Activated CD8-positive, alpha-beta memory T cell treated with anti-CD3 and anti-CD28 coated beads for 24 hours (primary cell): ENCODE measurements at places on chromosomes 12 and 14.

DNA sequence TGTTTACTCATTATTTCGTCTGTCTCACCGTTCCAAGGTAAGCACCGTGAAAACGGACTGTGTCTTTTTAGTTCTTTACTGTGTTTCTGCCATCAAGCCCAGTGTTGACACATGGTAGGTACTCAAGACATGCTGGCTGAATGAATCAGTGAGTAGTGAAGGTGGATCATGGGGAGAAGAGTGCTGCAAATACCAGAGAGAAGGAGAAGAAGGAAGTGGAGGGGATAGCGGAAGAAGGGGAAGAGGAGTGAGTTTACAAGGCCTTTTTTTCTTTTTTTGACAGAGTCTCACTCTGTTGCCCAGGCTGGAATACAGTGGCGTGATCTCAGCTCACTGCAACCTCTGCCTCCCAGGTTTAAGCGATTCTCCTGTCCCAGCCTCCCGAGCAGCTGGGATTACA is 54.6 kb downstream of the ETV6 start:
- DNase-seq: no peak

GRCh38 chr12:108324351-108325017 is 14.6 kb downstream of the CMKLR1 start:
- no peak for DNase-seq

DNA sequence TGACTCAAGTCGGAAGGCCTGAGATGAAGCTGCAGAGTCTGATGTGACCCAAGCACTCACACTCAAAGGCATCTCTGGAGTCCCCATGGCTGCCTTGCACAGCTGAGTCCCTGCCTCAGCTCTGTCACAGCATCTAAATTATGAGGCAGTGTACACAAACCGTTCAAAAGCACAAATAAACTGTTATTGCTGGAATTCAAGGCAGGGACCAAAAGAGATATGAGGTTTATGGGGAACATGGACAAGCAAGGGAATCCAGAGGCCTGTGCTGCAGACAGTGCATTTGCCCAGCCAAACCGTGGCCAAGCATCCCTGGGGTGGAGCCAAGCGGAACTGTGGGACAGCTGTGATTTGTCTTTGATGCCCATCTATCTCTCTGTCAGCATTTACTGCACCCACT is 91.3 kb downstream of the RPS29 start:
- no peak for DNase-seq

DNA sequence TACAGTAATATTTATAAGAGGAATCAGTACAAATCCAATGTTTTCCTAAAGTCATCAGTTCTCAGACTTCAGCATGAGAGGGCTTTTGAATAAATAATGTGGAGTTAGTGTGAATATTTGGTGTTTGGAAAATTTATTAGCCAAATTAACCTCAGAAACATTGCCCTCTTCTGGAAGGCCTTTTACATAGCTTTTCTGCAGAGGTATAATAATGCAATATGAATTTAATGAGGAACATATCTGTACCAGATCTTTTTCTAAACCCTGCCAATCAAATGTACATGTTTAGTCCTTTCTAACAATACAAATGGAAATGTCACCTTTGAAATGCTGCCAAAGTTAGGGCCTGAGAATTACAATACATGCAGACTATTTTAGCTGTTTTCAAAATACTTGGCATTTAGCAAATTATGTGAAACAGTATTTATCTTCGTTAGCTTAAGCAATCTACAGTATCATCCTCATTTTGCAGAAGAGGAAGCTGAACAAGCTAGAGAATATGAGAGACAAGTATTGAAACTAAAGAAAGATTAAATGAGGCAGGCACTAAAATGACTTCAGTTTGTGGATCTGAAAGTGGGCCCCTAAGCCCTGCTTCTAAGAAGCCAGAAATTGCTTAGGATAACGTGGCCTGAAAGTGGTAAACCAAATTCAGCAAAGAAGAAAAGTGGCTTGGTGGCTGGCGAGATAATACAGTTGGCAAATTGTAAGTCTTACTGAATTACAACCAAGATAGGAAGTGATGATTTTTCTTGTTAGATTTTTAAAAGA is 60.4 kb upstream of the MANSC4 start:
- DNase-seq: no peak

DNA sequence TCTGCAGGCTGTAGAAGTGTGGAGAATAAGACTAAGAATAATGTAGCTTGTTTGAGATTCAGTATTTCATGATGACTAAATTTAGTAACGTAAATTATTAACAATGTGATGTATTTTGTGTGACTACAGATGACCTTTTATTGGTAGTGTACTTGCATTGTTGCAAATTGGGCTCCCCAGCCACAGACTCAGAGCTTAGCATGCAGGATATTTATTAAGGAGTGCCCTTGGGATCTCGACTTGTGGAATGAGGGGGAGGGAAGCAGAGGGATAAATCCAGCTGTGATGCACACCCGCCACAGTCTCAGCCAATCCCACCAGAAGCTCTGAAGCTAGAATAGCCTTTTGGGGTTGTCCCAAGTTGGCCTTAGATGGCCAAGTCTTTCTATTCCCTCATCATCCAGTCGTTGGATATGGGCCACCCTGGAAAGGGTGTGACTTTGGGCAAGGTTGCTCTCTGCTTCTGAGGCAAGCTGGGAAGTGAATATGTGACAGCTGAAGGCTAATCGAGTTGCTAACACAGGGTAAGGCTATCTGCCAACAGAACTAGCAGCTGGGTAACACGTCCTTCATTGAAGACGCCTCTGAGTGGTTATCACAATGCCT is 42.1 kb upstream of the USP44 start:
- DNase-seq: no peak

- no peak for DNase-seq
These were observed 93.8 kb downstream of the NDUFA12 start for GRCh38 chr12:94909663-94910062.

DNA sequence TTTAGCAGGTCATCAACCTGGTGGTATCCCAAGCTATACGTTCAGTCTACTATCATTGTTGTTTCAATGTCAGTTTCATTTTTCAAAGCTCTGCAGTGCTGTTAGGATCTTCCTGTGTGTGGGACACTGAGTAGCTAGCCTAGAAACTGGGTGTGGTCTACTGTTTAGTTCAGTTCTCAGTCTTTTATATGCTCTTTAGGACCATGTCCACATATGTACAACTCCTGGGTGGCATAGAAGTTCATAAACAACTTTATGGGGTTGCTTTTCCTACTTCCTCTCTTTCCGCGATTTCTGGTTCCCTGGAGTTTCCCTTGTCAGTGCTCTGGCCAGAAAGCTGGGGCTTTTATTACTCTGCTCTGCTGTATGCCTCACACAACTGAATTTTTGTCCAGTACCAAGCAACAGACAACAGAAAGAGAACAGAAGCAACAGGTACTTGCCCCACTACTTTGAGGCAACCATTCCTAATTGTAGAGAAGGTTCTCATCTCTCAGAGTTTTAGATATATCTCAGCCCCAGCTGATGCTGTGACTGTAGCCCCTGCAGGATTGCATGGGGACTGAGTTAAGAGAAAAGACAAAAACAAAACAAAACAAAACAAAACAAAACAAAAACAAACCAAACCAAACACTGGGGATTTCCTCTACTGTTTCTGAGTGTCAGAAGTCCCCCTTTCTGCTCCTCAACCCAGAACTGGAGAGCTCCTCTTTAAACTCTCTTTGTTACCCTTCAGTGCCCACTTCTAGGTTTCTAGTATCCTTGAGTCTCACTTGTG is 30.3 kb downstream of the MIS18BP1 start:
- no peak for DNase-seq

GRCh38 chr14:89240414-89240813 is 176.6 kb downstream of the FOXN3 start:
- no peak for DNase-seq

- DNase-seq: no peak
These were observed 24.4 kb downstream of the DEGS2 start for GRCh38 chr14:100135073-100135472.

DNA sequence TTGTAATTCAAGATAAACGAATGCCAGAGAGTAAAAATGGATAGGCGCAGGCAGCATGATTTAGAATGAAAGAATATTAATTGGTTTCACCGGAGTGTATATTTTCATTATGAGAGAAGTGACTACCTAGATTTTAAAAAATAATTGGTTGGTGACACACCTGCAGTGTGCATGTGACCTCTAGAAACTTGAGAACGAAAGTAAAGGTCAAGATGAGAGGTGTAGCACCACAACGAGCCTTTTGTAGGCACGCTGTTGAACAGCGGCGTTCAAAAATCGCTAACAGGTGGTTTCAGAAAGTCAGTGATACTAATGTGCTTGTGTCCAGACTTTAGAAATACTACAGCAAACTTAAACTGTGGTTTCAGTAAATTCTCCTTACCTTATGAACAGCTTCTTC is 123.8 kb downstream of the NPAS3 start:
- no peak for DNase-seq

DNA sequence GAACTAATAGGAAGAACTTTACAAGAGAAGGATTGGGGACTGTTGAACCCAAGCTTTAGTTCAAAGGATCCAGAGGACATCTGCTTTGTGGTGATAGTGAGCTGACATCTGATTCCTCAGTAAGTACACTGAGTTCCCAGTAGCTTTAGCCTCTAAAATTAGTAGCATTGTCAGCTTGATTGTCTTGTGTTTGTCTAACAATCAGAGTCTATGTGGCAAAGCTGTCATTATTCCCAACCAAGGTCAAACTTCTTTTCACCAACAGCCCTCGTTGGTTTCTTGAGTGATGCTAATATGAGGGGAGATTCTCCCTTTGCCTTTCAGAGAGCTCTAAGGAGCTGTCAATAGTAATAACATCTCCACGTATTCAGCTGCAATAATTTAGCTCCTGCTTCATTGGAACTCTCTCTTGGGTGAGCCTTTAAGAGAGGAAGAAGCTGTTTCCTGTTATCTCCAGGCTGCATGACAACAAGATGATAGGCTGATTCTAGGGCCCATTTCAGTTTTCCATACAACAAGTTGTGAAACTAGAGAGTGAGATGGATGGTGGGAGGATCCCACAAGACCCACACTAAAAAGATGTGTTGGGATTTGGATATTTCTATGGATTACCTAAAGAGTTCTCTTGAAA is 46.7 kb downstream of the TGFB3 start:
- DNase-seq: no peak

DNA sequence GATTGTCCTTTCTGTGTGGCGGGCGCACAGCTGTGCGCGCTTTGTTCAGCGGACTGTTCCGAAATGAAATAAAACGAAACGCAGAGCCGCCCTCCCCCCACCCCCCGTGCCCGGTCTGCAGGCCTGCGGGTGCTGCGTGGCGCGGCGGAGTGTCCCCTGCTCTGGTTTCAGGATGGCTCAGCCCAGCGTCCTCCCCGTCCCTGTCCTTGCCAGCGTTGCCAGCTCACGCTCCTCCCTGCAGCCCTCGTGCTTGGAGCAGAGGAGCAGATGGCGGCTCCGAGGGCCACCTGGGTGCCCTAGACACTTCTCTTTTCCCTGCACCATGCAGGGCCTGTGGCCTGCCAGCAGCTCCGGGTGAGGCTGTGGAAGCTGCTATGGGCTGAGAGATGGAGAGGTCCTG is 17.5 kb upstream of the BEGAIN start:
- DNase-seq: no peak

DNA sequence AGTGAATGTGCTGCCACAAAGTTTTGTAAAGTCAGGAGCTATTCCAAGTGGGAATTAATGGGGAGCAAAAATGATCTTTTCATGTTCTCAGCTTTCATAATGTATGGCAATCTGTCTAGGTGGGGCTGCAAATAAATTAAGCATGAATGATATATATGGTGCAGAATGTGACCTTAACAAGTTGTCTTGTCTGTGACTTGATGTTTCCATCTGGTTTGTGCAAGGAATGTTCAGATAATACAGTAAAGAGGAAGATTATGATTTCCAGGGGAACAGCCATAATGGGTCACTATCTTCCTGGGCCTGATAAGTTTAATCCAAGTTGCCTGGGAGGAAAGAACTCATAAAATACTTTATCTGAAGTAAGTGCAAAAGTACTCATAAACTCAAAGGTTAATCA is 1815.8 kb upstream of the FLRT2 start:
- DNase-seq: no peak

DNA sequence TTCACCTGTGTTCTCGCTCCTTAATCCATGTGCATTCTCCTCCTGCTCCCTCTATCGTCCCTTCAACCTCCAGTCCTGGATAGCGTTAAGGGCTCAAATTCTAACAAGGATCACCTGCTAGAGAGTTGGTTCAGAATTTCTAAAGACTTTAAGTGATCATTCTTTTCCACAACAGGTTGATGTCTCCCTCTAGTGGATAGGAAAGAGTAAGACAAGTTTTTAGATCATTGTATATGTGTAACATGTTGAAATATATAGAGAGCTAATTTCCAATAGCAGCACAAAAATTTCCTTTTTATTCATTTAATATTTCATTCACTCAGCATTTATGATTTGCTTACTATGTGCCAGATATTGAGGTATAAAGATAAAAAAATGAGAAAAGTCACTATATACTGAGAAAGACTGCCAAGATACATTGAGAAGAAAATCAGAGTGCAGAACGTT is 9.3 kb upstream of the ESR2 start:
- DNase-seq: peak; percentile 57

DNA sequence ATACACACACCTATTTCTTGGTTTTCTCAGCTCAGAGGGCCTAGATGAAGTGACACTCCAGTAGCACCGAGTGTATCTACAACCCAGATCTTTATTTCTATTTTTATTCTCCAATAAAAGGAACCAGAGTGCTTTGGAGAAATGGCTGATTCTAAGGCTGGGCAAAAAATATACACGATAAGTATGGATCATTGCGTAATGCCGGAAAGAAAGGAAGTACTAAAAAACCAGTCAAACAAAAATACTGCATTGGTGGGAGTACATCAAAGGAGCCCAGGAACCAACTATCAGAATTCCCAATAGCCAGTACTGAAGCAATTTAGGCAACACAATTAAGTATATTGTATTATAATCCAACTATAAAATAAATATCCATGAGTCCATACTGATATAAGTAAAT is 400.9 kb upstream of the CCDC196 start:
- DNase-seq: no peak

GRCh38 chr14:66015071-66015780 is 470.9 kb upstream of the CCDC196 start:
- no peak for DNase-seq

GRCh38 chr12:57619434-57620244 is 8.4 kb downstream of the ARHGEF25 start:
- DNase-seq: no peak
